ENCODE measurements at places on chromosomes 6 and 20.
A peak's percentile ranks its signal among the peaks of the same experiment; 100 is the strongest.

DNA sequence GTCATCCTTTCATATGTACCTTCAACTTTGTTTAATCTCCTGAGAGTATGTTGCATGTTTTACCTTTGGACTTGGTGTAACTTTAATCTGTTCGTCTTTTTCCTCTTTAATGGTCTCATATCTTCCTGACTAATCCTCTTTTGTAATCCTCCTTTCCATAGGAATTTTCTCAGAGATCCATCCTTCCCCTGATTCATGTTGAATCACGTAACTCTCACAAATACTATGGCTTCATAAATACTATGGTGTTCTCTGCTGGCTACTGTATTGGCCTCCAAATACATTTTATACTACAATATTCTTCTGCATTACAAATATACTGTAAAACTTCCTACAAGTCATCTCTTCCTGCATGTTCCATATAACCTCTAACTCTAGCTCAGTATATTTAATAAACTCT, 317.7 kb upstream of the ADGRB3 start:
- DNase-seq, result no peak

- DNase-seq, result no peak
These were observed 118.7 kb downstream of the CEBPB start for GRCh38 chr20:50309280-50309763.

DNA sequence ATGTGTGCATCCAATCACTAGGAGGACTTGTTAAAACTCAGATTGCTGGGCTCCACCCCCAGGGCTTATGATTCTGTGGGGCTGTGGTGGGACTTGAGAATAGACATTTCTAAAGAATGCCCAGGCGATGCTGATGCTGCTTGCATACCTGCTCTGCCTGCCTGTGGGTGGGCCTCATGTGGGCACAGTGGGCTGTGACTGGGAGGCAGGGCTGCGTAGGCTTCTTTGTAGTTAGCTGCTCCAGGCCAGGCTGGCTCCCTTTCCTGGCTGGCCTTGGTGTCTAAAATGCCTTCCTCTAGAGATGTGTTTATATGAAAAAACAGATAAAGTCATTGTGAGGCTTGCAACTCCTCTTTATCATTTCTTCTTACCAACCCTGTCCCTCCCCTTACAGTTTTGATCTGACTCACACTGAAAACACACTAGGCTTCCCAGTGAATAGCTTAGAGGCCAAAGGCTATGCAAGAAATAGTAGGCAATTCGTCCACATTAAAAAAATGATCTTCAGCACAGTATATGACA, 495.5 kb upstream of the MAP3K7 start:
- DNase-seq, result no peak

- no peak for DNase-seq
These were observed 297.7 kb upstream of the MAN1A1 start for GRCh38 chr6:119647309-119647708.

DNA sequence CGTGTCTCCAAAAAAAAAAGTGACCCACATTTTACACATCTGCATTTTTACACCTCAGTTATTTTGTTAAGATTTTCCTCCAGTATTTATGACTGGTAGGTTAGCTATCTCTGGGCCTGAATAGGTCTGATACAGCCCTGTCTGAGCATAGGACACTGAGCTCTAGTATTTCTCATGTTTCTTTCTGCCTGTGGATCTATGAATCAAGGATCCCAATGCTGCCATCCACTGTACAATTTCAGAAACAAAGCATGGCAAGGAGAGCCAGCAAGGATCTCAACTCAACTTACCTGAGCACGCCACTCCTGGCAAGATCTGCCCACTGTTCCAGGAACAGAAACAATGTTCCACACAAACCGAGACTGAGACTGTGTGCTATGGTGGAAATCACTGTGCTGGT, 36.4 kb upstream of the ENPP5 start:
- DNase-seq, result no peak

DNA sequence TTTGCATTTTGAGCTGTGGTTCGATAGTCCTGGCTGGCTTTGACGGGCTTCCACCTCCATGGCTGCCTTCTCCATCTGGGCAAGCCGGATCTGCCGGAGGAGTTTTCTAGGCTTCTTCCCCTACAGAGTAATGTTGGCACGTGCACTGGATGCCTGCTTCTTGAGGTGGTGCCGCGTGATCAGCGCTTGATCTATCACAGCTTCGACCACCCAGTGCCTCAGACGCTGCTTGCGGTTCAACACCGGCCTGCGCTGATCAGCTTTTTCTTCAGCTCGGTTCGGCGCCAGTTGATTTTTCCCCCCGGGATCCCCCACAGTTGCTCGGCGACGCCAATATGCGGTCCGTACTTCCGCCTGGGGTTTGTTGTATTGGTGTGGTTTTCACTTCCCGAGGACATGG, 23.5 kb downstream of the FBXO5 start:
- no peak for DNase-seq

DNA sequence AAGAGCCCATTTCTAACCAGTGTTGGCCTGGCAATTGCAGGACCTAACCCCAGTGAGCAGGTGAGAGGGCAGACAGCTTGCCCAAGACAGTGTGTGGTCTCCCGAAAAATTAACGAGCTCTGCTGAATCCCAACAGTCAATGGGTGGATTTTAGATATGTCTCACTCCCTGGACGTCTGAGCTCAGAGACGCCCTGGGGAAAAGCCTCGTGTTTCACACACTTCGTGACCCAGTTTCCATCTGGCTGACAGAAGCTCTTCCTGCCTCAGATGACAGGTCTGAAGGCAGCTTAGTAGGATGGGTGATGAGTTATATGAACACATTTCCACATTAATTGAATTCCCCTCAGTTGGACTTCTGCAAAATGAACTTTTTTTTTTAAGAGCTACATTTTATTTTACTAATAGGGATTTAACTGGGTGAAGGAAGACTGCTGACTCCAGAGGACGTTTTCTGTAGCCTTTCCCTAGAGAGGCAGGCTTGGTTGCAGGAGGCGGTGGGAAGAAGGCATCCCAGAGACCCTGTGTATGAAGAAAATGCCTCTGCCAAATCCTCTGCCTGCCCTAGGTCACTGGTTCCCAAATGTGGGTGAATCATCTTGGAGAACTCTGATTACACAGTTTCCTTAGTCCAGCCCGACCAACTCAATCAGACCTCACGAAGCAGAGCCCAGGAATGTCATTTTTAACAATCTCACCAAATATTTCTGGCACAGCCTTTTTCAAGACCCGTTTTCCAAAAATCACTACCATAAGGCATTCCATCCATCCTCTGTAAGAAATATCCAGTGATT, 71.7 kb upstream of the LY86 start:
- no peak for DNase-seq

DNA sequence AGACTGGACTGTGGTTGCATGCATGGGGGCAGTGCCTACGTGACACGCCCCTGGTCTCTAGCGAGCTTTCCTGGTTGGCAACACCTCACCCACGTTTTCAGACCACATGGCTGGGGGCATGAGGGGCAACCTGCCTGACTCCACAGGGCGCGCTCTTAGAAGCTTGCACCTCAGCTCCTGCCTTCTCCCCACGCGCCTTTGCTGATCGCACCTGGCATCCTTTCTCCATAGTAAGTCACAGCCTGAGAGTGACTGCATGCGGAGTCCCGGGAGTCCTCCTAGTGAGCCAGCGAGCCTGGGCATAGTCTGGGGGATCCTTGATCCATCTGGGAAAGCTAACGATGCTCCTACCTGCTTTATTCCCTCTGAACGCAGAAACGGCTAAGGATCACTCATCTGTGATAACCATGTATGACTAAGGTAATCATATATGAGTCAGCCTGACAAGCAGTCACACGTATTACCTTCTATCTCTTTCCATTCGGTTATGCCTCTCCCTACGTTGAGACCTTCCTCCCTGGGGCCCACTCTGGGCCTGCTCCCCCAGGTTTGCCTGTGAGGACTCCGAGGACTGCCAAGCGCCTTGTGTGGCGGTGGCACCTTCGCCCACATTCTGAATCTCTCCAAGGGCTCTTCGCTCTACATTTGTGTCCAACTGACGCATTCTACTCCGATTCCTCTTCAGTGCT, 4.5 kb downstream of the TCFL5 start:
- DNase-seq, result no peak

DNA sequence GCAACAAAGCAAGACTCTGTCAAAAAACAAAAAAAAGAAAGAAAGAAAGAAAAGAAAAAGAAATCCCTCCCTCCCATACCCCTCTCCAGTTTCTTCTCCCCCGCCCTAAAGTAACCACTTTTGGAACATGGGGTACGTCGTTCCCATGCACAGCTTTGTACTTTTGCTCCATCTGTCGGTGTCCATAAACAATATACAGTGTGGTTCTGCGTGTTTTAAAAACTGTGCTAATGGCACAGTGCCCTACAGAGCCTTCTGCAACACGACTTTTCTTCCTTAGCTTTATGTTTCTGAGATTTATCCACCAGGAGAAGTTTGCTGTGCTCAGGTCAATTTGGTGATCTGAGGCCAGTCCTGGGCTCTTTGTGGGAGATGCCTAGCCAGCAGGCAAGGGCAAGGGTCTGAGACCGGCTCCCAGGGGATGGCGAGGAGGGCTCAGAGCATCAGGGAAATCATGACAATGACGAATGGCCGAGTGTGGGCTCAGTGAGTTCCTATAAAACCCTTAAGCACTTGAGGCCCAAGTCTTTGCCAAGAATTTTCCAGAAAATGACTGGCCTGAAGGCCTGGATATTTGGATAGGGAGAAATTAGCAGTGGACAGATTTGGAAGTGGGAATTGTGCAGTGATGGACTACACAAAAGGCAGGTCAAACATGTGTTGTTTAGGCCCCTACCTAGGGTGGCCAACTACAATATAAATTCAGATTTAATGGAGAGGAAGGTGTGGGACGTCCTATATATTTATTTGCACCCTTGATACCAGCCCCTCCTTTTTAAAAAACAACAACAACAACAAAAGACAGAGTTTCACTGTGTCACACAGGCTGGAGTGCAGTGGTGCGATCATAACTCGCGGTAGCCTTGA, 1.9 kb upstream of the BCAS4 start:
- DNase-seq, result no peak

DNA sequence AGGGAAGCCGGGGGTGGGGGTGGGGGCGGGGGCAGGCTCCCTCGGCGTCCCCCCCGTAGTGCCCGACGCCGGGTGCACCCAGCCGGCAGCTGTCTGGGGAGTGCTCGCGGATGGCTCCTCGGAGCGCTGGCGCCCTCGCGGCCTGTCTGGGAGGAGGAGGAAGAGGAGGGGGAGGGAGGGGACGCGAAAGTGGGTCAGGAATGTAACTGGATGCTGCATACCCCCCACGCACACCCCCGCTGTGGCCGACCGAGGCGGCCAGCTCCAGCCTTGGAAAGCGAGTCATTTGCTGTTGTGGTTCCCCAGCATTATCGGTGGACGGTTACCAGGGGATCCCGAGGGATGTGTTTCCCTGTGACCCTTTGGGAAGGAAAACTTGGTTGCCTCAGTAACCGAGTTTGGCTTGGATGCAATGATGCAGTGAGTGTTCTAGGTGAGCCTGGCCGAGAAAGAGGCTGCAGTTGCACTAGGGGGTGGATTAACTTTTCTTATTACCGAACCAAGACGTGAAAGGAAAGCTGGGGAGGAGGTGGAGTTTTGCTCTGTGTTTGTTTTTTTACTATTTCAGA, 55.2 kb upstream of the RREB1 start:
- DNase-seq, result no peak

- no peak for DNase-seq
These were observed 321.2 kb upstream of the MAP3K7 start for GRCh38 chr6:90907931-90908655.

DNA sequence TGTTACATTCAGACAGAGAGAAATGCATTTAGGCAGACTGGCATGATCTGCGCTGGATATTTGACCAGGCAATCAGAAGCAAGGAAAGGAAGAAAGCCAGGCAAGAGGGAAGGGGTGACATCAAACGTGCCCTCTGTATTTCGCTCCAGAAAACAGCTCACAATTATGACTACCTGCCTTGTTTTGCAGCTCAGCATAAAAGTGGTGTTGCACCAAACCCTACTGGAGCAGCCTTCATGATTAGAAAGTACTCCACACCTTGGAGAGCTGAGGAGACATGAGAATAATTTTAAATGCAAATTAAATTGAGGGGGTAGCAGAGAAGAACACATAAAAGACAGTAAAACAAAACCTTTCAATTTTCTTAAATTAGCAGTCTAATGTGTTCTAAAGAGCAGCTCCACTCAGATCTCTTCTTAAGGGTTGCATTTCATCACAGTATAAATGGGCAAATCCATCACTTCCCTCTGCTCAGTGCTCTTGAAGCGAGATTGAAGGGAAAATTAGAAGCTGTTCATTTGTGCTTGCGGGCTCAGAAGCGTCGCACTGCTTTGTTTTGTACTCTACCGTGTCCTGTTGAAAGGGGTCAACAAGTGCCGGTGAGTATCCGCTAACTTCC, at the start of gene PHACTR1:
Gene PHACTR1, plus strand, starts transcription at position 470 of the 619 bp plus-strand sequence.
- no peak for DNase-seq

DNA sequence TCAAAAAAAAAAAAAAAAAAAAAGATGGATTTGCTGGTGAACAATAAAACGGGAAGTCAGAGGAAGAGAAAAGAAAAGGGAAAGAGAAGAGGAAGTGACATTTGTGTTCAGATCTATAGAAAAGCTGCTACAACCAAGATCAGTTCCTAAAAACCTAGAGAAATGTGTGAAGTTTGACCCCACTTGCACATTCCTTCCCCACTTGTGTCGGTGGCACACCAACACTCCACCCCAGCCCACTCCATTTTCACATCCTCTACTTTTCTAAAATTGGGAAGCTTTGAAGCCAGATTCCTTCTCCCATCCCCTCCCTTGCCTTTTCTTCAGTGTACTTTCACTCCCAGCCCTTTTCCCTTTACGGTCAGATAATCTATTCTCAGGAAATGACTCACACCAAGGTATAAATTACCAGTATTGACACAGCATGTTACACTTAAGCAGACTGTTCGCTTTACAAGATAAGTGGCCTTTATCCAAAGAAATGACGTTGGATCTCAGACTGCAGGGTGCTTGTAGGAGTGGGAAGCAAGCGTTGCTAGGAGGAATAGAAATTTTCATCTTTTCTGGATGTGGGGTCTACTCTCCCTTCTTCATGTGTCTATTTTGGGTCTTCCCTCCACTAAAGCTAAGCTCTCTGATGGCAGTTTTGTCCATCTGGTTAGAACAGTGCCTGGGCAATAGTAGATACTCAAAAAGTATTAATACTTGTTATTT, 92.5 kb upstream of the ADGRF1 start:
- DNase-seq, result no peak

DNA sequence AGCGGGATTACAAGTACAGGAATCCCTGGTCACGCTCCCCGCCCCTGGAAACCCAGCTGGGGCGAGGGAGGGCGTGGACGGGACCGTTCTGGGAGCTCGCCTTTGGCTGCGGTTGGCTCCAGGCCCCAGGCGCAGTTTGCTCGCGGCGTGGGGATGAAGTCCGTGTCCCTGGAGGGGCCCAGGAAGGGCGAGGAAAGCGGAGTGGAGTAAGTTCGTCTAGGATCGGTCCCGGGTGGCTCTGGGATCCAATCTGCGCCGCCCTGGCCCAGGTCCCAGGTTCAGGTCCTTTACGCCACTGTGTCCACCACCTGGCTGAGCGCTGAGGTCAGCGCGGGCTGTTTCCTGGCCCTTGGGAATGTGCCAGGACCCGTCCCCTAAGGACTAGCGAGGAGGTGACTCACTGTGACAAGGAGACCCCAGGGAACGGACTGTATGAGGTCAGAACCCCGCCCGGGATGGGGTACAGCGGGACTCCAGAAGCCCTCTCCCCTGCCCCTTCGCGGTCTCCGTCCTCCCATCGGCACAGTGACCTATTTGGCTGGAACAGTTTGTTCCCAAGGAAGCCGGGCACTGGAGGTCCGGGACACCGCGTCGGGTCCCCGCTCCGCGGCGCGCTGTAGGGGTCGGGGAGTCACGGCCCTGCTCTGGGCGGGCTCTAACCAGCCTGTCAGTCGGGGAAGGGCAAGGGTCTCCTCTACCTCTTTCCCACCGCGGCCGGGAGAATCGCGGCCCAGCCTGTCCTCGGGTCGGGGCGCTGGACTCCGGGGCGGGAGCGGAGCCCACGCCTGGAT, 724 bp downstream of the CDKN1A start:
- DNase-seq, result peak; percentile 57

- no peak for DNase-seq
These were observed 110.2 kb downstream of the TBXT start for GRCh38 chr6:166057431-166057830.
